ENCODE measurements at places on chromosomes 1 and 21.

GRCh38 chr21:40139636-40140035 is 272.4 kb downstream of the PCP4 start:
- no peak for DNase-seq

DNA sequence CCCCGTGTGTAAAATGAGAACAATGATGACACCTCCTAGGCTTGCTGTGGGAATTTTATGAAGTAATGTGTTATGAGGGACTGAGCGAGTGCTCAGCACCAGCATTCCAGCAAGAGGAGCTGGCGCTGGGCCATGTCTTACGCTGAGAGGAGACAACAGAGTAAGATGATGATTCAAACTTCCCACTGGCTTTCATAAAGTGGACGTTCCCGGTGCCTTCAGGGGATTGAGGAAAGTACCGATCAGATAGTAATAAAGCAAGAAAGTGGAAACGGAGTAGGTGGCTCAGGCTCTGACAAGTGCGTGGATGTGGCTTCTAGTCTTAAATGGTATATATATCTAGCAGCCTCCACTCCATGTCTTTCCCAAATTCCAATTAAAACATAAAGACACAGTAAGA is 23.8 kb downstream of the EPHA10 start:
- no peak for DNase-seq

GRCh38 chr1:193069748-193070385 is 10.5 kb downstream of the RO60 start:
- no peak for DNase-seq

GRCh38 chr1:63795455-63795854 is 21.6 kb downstream of the ROR1 start:
- peak; percentile 29 for DNase-seq

DNA sequence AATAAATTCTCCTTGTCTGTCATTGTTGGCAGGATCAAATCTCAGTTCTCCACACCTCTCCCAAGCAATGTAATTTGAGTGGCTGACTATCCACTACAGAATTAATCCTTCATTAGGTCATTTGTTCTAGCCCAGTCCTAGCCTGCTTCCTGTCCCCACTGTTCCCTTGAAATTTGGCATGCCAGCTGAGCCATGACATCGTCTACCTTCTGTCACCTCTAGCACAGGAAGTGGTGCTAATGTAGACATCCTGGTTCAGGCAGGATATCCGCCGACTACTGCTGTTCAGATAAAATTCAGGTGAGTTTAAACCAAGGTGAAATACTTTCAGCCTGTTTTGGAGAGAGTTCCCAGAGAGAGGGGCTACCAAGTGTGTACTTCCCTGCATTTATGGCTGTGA is 5.9 kb downstream of the CHRM3 start:
- no peak for DNase-seq

GRCh38 chr21:33268393-33268736 is 2.2 kb downstream of the IL10RB start:
- DNase-seq, result no peak

Data from tongue (tissue), 3 donors.